Stimulated activated CD4-positive, alpha-beta T cell treated with anti-CD3 and anti-CD28 coated beads, Interleukin-12 subunit alpha, Interleukin-12 subunit beta, amount 100 ng/mL, for 24 hours (primary cell): ENCODE measurements at places on chromosomes 7 and 10.

DNA sequence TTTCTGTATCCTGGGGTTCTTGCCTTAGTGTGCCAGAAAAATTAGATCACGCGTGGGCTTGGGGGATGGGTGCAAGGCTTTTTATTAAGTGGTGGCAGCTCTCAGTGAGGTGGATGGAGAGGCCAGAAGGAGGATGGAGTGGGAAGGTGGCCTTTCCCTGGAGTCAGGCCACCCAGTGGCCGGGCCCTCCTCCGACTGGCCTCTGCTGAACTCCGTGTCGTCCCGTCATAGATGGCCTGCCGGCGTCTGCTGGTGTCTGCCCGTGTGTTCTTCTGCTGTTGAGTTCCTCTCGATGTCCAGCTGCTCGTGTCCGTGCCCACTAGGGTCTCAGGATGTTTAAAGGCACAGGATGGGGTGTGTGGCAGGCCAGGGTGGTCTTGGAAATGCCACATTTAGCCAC lies 4.0 kb upstream of the ZNF746 start:
- DNase-seq, result no peak

- no peak for DNase-seq
Observed at GRCh38 chr10:47348661-47349470, 703 bp downstream of the RBP3 start.

DNA sequence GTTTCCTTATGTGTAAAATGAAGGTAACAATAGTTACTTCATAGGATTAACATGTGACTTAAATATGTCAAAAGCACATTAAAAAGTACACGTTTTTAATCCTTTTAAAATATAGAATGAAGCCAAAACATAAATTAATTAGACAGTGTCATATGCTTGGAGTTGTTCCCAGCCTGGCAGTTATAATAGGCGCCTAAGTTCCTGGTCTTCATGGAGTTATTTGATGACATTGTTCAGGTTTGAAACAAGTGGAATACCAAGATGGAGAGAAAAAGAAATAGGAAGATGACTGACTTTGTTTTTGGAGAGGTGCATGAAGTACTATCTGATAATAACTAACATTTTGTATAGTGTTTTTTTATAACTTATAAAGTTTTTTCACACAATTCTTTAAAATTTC lies 67.3 kb downstream of the ZNRF2 start:
- no peak for DNase-seq

DNA sequence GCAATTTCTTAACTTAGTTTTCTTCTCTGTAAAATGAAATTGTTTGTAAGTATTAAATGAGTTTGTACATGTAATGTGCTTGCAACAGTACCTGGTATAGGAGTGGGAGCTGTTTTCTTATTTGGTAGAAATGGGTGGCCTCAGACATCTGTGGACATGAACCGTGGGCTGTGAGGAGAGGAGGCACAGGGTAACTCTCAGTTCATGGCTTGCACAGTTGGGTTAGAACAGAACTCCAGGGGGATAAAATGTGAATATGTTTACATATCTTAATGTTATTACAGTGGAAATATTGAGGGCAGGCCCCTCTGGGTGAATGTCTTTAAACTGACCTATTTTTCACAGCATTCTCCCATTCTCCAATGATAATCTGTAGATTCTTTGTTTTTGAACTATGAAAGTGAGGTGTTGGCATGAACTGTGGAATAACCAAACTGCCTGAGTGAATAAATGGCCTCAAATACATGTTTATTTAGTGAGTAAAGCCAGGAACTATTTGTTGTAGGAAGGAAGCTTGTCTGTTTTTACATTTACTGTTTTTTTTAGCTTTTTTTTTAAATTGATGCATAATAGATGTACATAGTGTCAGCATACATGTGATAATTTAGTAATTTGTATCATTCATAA lies 2.6 kb downstream of the ABCA13 start:
- no peak for DNase-seq

GRCh38 chr10:132836248-132836831 lies 50.4 kb upstream of the NKX6-2 start:
- no peak for DNase-seq

DNA sequence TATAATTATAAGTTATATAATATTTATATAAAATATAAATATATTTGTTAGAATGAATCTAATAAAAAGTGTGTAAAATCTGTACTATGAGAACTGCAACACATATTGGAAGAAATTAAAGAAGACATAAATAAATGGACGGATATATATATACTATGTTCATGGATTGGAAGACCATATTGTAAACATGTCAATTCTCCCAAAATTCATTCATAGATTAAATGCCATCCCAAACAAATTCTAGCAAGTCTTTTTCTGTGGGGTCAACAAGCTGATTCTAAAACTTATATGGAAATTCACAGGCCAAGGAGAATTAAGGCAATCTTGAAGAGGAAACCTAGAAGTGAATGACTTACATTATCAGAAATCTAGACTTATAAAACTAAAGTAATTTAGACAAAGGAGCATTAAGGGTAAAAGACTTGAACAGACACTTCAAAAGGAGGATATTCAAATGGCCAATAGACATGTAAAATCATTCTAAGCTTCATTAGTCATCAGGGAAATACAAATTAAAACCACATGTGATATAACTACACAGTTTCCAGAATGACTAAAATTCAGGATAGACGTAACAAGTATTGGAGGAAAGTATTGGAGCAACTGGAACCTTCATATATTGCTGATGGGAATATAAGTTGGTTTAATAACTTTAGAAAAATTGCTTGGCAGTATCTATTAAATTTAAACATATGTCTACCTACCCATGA lies 225.9 kb downstream of the EMX2 start:
- DNase-seq, result no peak

- DNase-seq, result no peak
Observed at GRCh38 chr7:16564909-16565426, 38.3 kb downstream of the LRRC72 start.

- peak; percentile 6 for DNase-seq
Observed at GRCh38 chr7:149422914-149423301, 38.0 kb downstream of the ZNF777 start.

- no peak for DNase-seq
Observed at GRCh38 chr7:6251653-6252052, 20.8 kb downstream of the CYTH3 start.

- no peak for DNase-seq
Observed at GRCh38 chr10:127986531-127987466, 79.9 kb downstream of the PTPRE start.

DNA sequence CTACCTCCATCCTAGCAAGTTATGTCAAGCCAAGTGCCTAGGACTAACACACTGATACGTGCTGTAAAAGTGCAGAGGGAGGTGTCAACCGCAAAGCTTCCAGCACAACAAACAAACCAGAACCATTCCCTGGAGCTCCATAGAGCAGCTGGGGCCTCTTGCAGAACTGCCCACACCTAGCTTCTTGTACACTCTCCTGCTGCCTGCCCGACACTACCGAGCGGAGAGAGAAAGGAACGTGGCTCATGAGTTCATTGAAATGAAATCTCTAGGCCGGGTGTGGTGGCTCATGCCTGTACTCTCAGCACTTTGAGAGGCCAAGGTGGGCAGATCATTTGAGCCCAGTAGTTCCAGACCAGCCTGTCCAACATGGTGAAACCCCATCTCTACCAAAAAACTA lies 73.5 kb downstream of the MKI67 start:
- no peak for DNase-seq

GRCh38 chr7:130270947-130271800 lies 4.5 kb downstream of the CPA2 start:
- no peak for DNase-seq

DNA sequence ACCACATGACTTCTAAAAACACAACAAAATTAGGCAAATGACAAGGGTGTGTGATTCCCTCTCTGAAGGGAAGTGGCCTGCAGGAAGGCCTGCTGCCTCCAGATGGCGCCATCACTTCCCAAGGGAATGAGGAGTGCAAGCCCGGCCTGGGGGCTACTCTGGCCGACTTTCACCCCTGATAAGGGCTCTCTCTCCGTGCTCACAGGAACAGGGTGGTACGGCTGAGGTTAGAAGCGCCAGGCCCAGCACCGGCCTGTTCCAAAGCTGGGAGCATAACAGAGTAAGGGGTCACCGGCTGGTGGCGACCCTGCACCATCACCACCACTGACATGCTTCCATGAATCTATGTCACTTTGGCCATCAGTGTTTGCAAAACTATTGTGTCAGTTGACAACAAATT lies 13.1 kb downstream of the RBP3 start:
- no peak for DNase-seq

DNA sequence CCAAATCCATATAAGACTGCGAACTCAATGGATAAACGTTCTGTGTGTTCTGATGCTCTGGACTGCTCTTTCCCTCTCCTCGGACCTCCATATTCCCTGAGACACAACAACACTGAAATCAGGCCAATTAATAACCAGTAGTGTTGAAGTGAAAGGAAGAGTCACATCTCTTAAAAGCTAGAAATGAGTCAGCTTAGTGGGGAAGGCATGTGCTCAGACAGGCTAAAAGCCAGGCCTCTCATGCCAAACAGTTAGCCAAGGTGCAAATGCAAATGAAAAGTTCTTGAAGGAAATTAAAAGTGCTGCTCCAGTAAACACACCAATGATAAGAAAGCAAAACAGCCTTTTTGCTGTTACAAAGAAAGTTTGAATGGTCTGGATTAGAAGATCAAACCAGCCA lies 29.3 kb downstream of the TNS3 start:
- no peak for DNase-seq
